C1 segment of cervical spinal cord (tissue), 14 donors: ENCODE measurements at places on chromosomes 6 and 20.
A peak's percentile ranks its signal among the peaks of the same experiment; 100 is the strongest.

- DNase-seq = peak; percentile 3
Observed at GRCh38 chr6:87944541-87944954, 103.1 kb upstream of the SPACA1 start.

- no peak for DNase-seq
Observed at GRCh38 chr6:13431059-13431656, 56.2 kb downstream of the GFOD1 start.

DNA sequence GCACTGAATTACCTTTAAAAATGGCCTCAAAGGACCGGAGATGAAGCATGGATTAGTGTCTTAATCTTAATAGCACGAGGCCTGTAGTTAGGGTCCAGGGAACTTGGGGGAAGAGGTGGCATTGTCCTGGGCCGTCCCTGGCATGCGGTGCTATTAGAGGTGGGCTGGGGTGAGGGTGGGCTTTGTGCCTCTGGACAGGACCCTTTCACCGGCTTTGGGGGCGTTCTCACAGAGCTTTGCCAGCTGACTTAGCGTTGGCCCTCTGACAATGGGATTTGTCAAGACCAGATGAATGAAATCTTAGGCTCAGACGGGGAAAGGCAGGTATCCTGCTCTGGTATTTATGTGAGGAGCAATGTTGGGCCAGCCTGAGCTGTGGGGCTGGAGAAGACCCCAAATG, 59.6 kb downstream of the ERMARD start:
- no peak for DNase-seq

DNA sequence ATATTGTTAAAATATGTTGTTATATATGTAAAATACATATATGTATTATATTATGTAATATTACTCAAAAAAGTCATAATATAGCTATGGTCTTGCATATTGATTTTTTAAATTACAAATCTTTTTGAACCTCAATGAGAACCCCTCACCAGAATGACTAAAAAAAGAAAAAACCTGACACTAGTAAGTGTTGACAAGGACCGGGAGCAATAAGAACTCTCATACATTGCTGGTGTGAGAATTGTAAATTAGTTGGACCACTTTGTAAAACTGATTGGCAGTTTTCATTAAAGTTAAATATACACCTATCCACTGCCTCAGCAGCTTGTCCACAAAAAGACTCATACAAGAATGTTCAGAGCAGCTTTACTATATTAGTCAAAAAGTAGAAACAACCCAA, 280.0 kb downstream of the BMP7 start:
- DNase-seq = no peak

DNA sequence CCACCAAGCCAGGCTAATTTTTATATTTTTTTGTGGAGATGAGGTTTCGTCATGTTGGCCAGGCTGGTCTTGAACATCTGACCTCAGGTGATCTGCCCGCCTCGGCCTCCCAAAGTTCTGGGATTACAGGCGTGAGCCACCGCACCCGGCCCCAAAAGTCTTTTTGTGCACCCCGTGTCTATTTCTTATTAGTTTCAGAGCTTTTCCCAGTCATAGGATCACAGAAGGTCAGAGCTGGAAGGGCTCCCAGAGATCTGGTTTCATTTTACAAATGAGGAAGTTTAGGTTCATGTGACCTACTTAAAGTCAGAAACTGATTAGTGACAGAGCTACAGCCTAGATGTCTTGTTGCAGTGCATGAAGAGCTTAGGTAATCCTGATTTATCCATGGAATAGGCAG, 1.6 kb upstream of the OGFRL1 start:
- DNase-seq = no peak

GRCh38 chr6:5190507-5190906, 70.2 kb downstream of the LYRM4 start:
- DNase-seq = no peak
